ENCODE measurements at places on chromosomes 2 and 18.

GRCh38 chr18:63154350-63155152, 165.0 kb downstream of the BCL2 start:
- DNase-seq, result no peak

- DNase-seq, result no peak
These were observed 306.6 kb upstream of the CYRIA start for GRCh38 chr2:16972276-16972675.

GRCh38 chr2:15492773-15493325, 68.3 kb downstream of the NBAS start:
- DNase-seq, result no peak

DNA sequence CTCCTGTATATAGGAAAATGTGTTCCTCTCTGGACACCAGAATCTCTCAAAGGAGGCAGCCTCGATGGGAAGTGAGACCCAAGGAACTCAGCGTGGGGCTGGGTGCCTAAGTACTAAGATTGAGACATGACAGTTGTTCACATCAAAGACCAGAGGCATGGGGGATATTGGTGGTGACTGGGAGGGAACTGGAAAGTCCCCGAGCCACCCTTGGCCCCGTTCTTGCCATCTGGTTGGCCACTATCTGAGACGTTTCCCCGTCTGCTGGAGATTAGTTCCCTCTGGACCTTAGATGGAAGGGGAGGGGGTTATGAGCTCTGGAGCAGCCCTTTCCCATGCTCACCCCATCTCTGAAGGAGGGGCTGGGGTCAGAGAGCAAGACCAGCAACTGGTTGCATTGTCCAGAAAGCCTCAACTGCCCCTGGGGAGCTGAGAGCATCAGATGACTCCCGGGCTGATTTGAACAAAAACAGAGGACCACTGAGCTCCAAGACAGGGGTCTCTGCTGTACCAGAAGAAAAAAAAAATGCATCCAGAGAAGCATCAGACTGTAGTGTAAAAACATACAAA, 11.8 kb downstream of the FBLN7 start:
- DNase-seq, result no peak

DNA sequence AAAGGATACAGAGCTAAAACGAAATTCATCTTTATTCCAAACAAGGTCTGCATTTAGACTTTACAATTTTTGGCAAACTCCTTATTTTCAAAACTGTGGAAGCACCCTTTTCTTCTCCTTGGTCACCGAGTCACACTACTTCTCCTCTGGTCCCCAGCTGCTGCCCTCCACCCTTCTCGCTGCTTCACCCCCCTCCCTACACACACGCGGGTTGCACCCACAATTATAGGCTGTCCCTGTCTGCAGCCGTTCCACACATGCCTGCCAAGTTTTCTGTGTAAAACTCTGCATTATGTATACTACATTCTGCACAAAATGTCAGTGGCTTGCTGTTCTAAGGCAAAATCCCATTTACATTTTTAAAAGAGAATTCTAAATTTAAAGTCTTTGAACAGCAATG, 63.5 kb downstream of the PTPN2 start:
- no peak for DNase-seq

GRCh38 chr2:199810422-199811171, 40.4 kb downstream of the FTCDNL1 start:
- DNase-seq, result no peak

DNA sequence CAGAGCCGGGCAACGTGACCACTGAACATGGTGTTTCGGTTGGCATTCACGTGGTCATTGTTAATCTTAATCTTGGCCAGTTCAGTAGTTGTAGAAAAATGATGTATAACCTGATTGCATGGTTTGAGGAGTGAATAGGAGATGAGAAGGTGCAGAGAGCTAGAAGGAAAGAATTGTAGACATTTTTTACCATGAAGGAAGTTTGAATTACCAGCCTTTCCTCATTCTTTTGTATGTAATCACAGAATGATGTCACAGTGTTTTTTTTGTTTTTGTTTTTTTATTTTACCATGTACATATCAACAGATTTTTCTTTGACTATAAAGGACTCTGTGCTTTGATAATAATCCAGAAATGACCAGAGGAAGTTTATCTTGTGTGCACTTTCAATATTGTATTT, 126.3 kb downstream of the LTBP1 start:
- no peak for DNase-seq

DNA sequence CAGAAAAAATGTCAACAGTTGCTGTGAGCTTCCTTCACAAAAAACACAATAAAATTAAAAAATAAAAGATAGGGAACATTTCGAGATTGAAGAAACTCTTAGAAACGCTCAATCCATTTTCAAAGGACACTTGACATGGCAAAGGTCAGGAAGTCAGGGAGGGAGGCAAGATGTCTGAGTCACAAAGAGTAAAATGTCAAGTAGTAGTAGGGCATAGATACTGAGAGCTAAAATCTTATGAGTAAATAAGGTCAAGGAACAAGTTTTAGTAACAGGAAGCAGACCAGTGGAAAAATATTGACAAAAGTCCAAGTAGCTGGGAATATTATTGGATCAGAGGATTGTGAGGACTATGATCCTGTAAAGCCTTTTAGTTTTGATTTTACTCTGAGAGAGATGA, 495.6 kb downstream of the TMX3 start:
- no peak for DNase-seq

DNA sequence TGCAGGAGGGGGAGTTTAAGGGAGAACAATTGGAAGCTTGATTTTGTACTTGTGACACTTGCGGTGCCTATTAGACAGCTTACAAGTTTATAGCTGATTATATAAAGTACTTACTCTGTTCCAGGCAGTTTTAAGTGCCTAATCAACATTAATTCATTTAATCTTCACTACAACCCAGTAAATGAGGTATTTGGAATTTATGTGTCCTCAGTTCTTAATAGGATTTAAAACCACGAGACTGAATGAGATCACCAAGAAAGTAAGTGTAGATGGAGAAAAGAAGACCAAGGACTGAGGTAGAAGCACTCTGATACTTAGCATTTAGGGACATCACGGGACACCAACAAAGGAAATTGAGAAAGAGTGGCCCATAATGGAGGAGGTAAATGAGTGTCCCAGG, 49.8 kb downstream of the ZC3H15 start:
- no peak for DNase-seq

- DNase-seq, result no peak
These were observed 13.4 kb downstream of the SERPINB7 start for GRCh38 chr18:63788447-63789096.

DNA sequence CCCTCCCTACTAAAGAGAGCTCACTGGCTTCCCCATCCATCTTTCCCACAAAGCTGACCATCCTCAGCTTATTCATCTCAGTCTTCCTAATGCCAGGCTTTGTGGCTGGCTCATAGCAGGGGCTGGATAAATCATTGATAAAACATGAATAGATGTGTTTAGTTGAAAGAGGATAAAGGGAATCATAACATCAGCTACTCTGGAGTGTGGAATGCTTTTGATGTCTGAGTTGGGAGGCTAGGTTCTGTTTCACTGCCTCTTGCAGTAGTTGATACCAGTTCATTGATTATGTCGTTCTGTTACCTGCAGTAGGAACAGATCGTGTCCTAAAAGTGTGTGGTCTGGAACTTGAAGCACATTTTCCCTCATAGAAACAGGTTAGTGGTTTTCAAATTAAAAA, 66.3 kb upstream of the HK2 start:
- DNase-seq, result no peak

- no peak for DNase-seq
These were observed 451.4 kb downstream of the TMX3 start for GRCh38 chr18:68263481-68263880.

- DNase-seq, result no peak
These were observed 205.1 kb downstream of the ARL4C start for GRCh38 chr2:234291765-234292204.

DNA sequence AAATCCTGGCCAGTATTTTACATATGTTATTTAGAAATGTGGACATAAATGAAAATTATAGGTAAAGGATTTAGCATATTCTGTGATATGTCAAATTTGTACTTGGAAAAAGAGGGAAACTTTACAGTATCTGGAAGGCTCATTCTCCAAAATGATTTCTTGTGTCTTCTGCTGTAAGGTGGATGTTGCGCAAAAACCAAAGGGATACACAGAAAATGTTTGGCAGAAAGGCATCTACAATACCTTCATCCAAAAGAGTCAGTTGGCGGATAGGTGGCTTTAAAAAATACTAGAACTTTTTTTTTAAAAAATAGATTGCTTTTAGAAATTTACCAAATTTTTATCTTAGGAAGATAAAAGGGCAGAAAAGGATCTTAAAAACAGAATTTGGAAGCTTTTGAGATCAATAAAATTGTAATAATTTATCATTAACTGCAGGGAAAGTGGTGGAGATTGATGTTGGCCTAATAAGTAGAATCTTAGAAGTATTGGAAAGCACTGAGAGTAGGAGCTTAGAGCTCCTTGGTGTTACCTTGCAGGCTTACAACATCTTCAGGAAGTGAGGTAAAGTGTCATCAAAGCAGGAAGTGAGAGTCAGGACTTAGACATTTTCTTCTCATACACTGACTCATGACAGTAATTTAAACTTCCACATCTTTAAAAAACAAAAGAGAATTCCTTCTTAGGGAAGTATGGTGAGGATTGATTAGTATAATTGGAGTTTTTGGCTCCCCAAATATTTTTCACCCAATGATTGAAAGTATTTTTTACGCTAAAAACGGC, 2.1 kb downstream of the NABP1 start:
- DNase-seq, result no peak

GRCh38 chr2:104965900-104966299, 72.0 kb upstream of the MRPS9 start:
- no peak for DNase-seq

Measured in coronary artery (tissue), 2 donors.